ENCODE measurements at places on chromosomes 2 and 18. TPM values are rescaled to one million over a fixed set of nuclear protein-coding genes. Genes with fewer than 3 reads are reported as not detected.
A peak's percentile ranks its signal among the peaks of the same experiment; 100 is the strongest.

DNA sequence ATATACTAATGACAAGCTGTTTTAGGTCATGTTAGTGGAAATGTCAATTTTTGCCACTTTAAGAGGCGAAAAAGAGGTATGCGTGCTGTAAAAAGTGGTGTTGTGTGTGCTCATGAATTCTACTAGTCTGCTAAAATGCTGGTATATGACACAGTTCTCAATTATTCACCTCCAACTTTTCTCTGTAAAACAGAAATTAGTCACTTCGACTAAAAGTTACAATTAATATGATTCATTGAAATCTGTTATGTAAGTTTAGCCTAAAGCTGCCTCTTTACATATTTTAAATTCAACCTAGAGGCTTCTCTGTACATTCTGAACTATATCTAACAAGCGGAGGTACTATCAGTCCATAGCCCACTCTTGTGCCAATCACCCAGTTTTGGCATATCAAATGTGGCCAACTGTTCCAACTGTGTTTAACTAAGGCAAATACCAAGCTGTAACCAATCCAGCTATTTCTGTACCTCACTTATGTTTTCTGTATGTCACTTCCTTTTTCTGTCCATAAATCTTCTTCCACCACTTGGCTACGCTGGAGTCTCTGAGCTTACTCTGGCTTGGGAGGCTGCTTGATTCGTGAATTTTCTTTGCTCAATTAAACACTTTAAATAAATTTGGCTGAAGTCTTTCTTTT is 20.8 kb downstream of the BAZ2B start:
- DNase-seq = no peak

DNA sequence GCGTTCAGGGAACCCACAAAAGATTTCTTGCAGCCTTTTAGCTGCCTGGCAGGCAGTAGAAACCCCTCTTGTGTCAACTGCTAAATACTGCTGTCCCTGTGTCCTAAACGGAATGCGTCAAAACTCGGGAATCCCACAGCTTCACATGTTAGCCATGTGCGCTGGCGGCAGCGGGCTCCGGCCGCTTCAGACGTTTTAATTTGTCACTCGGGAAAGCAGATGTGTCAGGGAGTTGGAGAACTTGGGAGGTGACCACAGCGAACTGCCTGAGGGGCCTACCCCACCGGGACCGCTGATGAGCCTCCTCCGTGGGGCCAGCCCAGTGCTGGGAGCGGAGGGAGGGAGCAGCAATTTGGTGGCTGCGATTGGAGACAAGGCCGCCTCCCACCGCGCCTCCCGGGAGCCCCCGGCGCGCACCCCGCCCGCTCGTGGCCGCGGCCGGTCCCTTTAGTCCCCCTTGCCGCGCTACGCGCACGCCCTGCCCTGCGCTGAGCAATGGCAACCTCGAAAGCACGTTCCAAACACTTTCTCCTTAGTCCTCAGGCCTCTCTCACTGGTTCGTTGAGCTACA is 146.1 kb upstream of the SATB2 start:
- DNase-seq = no peak

DNA sequence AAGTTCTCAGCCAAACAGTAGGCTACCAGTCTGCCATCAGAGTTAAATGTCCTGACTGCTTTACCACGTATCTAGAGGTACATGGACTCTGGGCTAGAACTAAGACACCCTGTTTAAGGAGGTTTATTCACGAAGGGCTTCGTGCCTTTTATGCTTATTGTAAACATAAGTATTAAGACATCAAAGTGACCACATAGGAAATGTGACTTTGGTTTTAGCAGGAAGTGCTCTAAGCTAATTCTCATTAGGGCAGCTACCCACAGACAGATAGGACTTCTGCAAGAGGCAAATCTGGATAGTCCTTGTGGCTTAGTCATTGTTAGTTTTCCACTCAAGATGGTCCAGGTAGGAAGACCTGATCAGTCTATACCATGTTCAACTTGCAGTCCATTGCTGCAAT is 233.3 kb upstream of the MGAT5 start:
- peak; percentile 49 for DNase-seq

GRCh38 chr2:196801674-196802261 is 2.3 kb upstream of the GTF3C3 start:
- no peak for DNase-seq

GRCh38 chr2:25035537-25036220 is 6.2 kb upstream of the EFR3B start:
- no peak for DNase-seq

Gene SERPINB4
- not detected for total RNA-seq

DNA sequence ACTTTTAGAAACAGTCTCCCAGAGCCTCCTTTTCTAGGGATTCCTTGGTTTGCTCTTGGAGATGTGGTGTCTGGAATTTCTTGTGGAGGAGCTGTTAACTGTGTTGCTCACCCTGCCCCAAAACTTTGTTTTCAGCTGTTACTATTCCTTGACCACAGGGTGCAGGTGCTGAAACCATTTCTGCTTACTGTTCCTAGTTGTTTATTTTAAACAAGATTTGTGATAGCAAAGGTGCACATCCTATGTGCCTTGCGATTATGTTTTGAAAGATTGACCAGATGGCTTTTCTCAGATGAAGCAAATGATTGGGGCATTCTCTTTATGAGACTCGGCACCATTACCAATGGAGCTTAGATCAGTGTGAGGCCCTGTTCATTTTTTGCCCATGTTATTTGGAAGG is 111.2 kb downstream of the RAB3GAP1 start:
- DNase-seq = no peak
